ENCODE measurements at places on chromosomes 12 and 14. TPM values are rescaled to one million over a fixed set of nuclear protein-coding genes. Genes with fewer than 3 reads are reported as not detected.
A peak's percentile ranks its signal among the peaks of the same experiment; 100 is the strongest.

DNA sequence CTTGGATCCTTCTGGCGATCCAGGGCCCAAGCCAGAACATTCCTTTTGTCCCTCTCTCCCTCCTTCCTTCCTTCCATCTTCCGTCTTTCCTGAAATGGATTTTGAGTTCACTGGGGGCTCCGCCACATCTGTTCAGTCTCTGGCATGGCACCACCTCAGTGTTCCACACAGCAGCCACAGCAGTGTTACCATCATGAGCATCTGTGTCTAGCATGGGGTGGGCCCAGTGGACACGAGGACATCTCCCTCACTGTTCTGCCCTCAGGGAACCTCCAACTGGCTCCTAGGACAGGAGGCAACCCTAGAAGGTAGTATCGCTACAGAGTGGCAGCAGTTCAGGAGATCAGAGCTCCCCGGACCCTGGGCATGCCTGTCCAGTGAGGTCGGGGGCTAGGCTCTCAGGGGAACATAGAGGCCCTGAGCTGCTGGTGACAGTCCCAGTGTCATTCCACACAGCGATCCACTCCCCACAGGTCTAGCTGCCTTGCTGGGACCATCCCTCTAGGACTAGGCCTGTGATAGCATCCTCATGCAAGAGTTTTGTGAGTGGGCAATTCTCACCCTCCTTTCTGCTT, 59.0 kb downstream of the GALNT16 start:
- no peak for DNase-seq

- DNase-seq, result no peak
Observed at GRCh38 chr14:58978343-58978742, 210.1 kb upstream of the DAAM1 start.

DNA sequence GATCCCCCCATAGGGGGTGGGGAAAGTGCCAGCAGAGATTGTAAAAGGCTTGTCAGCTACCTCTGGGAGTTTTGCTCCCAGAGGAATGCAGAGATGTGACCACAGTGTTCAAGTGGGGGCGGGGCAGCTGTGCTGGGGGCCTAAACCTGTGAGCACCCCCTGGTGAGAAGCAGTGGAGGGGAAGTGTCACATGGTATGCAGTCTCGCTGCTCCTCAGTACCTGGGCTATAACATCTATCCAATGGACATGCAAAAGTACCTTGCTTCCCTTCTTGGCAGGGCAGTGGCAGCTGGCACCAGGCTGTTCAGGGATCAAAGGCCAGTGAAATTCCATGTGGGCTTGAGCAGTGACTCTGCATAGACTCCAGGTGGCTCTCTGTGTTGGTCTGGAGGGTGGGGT, 20.3 kb downstream of the OR4K2 start:
- no peak for DNase-seq

DNA sequence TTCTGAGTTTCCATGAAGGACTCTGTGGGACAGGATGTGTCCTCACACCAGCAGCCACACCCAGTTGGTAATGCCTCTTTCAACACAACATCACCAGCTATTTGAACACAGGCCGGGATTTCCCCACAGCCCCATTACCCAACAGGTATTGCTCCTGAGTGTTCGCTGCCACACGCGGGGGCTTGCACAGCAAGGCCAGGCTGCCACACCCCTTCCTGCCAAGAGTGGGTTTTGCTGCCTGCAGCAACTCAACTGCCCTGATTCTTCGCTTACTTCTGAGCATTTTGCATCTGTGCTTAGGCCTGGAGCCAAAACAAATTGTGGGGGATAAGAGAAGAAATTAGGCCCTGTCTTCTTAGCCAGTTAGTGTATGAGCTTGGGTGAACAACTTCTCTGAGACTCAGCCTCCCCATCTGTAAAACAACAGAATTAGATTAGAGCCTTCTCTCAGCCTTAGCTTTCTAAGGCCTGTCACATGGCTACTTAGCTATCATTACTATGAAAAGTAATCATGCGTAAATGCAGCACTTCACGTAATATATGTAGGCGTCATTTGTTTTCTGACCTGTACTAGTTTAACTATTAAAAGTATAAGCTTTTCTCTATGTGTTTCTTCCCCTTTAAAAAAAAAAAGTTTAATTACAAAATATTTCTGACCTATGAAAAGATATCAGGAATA, 20.0 kb downstream of the CKAP4 start:
- DNase-seq, result peak; percentile 29

DNA sequence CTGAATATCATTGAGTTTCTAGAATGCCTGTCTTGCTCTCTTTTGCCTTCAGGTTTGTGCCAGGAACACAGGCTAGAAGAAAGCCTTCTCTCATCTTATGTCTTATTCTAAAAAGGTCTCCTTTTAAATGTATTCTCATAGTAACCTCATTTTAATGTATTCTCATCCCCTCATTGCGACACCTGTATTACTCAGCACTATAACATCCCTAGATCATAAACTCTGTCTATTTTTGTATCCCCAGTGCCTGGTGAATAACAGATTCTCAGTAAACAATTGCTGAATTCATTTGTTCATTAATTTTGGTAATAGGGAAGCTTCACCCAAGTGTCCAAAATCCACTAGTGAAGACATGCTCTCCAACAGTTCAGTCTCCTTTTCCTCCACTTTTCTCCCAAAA, 8.8 kb upstream of the LRRK2 start:
- DNase-seq, result no peak

Gene STK38L
- polyA plus RNA-seq, result 33.7 TPM

Gene HECTD4
- 38.1 TPM for polyA plus RNA-seq

Gene GPHN
- 26.1 TPM for polyA plus RNA-seq

Gene SLC10A1
- polyA plus RNA-seq, result 0.13 TPM

Gene CDK2
- polyA plus RNA-seq, result 55.5 TPM

- no peak for DNase-seq
Observed at GRCh38 chr14:36221112-36221511, 44.6 kb upstream of the PTCSC3 start.

DNA sequence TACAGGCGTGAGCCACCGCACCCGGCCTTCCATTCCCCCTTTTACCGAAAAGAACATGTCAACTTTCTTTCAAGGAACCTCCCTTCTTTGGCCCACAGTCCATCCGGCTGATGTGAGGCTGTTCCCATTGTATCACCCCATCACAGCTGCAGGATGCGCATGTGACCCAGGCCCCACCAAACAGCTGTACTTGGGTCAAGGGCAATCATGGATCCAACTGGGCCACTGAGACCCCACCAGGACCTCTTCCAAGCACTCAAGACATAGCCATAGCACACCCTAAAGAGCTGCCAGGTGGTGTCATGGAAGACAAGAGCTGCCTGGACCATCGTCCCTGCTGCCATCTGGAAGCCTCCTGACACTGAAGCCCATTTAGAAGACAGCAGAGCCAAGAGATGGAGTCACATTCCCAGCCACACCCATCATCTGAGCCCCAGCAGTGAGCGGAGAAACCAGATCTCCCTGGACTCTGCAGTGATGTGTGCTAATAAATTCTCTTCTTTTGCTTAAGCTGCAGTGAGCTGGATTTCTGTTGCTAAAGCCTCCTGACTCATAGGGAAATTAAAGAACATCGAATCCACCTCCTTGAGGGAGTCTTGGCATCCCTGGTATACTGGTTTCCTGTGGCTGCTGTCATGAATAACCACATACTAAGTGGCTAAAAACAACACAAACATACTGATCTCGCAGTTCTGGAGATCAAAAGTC, 105.6 kb downstream of the KSR2 start:
- DNase-seq, result no peak

DNA sequence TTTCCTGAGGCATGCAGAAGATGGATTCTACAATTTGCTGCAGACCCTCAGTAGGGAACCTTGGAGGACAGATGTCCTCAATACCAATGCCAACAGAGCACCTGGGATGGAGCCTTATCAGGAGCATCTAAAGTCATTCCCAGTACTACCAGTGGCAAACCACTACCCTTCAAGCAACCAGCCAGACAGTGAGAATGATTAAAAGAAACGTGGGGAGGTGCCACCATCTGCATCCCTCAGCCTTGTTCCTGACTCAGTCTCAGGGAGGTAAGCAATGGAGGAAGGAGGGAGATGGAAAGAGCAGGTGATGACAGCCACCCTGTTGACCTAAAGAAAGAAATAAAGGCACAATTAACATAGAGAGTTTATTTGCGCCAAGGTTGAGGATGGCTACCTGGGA, 175.2 kb upstream of the GRIN2B start:
- no peak for DNase-seq

DNA sequence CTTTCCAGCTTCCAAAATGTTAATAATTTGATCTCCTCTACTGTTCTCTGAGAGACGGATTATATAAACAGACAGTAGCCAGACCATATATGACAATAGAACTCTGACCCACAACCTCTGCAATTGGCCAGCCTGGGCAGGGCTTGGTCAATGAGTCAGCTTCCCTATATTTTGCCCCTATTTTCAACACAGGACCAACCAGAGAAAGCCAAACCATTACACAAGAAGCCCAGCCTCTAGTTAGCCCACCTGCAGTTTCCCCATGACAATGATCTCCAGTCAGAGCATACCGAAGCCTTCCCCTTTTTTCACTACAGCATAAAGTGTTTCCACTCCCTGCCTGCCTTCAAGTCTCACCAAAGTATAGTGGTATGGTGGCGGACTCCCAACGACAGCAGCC, 7.6 kb upstream of the EXD2 start:
- no peak for DNase-seq

DNA sequence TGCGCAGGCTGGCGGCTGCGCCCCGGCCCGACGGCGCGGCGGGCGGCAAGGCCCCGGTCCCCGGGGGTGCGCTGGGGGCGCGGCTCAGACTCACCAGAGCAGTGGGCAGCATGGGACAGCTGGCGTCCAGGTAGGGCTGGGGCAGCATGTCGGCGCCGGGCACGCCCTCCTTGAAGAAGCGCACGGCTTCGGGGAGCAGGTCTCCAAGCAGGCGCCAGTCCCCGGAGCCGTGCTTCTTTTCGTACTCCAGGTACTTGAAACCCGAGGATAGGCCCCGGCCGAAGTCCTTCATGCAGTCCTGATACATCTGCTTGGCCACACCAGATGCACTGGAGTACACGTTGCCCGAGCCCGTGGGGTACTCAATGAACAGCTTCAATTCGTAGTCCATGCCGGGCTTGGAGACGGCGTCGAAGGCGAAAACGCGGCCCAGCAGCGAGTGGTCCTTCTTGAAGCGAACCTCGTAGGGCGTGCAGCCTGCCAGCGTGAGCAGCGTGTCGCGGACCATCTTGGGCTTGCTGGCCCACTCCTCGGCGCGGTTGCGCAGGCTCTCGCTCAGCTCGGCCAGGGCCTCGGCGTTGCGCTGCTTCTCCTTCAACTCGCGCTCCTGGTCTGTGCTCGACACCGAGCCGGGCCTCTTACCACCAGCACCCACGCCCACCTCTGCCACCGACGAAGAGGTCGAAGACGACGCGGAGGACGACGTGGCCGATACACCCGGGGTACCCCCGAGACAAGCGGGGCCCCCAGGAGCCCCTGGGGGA, 2.2 kb downstream of the IRF2BPL start:
- peak; percentile 71 for DNase-seq

DNA sequence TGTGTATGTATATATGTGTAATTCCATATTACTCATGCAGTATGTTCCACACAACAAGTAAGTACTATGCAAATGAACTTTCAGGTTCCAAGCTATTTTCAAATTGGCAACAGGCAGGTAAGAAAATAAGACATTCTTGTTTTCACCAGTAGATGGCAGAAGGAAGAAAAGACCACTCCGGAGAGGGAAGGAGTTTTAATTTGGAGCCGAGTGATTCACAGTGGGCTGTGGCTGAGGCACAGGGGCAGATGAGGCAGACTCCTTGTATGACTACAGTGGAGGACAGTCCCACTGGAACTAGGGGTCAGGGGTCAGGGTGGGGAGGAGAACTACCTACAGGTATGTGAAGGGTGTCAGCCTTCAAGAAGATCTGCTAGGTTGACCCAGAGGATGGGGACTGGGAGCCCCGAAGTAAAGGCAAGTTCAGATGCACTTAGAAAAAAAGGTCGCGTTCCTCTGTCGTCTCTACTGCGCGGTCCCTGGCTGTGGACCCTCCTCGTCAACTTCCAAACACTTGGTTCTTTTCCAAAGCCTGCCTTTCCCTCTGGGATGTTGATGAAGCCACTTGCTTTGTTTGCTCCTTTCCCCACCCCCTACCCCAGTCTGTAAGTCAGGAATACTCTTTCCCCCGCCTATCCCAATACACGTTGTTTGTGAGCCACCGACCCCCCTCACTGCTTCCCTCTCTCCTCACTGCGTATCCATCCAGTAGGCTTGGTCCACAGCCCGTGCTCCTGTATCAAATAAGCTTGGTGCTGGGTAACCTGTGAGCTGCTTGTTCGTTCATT, 24.1 kb downstream of the DDX47 start:
- DNase-seq, result peak; percentile 57

- DNase-seq, result peak; percentile 92
Observed at GRCh38 chr12:50246873-50247612, 36.3 kb downstream of the LIMA1 start.
